ENCODE measurements at places on chromosomes 4 and X.

GRCh38 chrX:37644381-37645305 is 40.9 kb upstream of the XK start:
- no peak overlapping the region for H3K4me3 ChIP-seq
- no peaks in the 10 kb centered on the region for H3K27me3 ChIP-seq
- H3K27ac ChIP-seq = no peak overlapping the region
- no peaks in the 10 kb centered on the region for H3K36me3 ChIP-seq

GRCh38 chr4:173200103-173200884 is 31.7 kb downstream of the GALNT7 start:
- no peak overlapping the region for H3K4me3 ChIP-seq
- no peaks in the 10 kb centered on the region for H3K4me1 ChIP-seq
- H3K27ac ChIP-seq = no peak overlapping the region

DNA sequence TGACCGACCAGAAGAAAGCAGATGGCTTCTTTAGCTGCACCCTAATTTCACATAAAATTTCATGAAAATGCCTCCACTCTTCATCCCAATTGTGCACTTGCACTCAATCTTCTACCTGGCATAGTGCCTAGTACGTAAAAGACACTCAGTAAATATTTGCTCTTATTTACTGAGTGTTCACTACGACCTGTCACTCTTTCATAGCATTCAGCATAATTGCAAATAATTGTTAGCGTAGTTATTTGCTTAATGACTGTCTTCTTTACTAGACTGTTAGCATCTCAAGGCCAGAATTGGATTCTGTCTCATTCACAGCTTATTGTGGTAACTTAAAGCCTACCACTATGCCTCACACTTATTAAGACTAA is 130.2 kb downstream of the ENOX2 start:
- H3K4me3 ChIP-seq = no peak overlapping the region
- no peaks in the 10 kb centered on the region for H3K36me3 ChIP-seq
- H3K27me3 ChIP-seq = no peaks in the 10 kb centered on the region
- H3K4me1 ChIP-seq = no peaks in the 10 kb centered on the region
- no peak for DNase-seq

GRCh38 chr4:84920617-84921016 is 45.9 kb downstream of the WDFY3 start:
- H3K27me3 ChIP-seq = no peaks in the 10 kb centered on the region
- H3K4me1 ChIP-seq = no peaks in the 10 kb centered on the region
- no peak overlapping the region for H3K27ac ChIP-seq
- DNase-seq = no peak
- H3K4me3 ChIP-seq = no peak overlapping the region

GRCh38 chrX:105314458-105314857 is 94.0 kb upstream of the TEX13A start:
- H3K4me1 ChIP-seq = no peaks in the 10 kb centered on the region

GRCh38 chr4:77002321-77003107 is 53.0 kb downstream of the SEPTIN11 start:
- no peak overlapping the region for H3K27ac ChIP-seq
- H3K27me3 ChIP-seq = no peaks in the 10 kb centered on the region
- peaks cover 9% of the 10 kb centered on the region for H3K4me1 ChIP-seq
- DNase-seq = no peak

Measured in effector memory CD4-positive, alpha-beta T cell (primary cell).